ENCODE measurements at places on chromosomes 4 and X.

- no peak for DNase-seq
Measured at GRCh38 chr4:57159866-57160265, 49.7 kb upstream of the IGFBP7 start.

DNA sequence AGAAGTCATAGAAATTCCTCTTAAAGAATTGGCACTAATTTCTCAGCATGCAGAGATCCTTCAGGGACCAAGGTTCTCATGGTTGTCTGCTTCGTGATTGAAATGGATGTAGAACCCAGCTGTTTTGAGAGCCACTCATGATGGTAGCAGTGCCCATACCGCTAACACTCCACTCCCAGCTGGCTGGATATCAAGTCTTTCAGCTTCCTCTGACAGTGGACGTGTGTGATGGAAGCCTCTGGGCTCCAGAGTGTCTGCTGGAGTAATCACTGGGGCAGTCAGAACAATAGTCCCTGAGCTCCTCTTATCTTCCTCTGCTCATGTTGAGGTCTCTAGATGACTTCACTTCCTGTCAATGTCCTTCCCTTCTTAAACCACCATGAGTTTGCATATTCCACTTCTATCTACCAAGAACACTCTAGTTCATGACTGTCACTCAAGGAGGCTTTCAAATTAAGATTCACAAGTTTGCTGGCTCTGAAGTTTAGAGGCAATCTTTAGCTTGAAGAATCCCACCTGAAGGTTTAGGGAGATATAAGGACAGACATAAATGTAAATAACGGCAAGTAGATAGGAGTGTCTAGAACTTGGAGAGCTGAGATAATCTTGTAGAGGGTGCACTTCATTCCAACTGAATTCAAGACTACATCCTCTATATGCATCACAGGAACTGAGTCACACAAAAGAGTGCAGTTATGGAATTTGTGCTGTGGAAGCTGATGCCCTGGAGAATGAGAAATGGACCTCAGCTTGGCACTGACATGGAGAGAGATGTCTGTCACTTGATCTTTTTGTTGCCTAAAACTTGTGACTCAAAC, 64.5 kb upstream of the WDR1 start:
- DNase-seq = no peak

DNA sequence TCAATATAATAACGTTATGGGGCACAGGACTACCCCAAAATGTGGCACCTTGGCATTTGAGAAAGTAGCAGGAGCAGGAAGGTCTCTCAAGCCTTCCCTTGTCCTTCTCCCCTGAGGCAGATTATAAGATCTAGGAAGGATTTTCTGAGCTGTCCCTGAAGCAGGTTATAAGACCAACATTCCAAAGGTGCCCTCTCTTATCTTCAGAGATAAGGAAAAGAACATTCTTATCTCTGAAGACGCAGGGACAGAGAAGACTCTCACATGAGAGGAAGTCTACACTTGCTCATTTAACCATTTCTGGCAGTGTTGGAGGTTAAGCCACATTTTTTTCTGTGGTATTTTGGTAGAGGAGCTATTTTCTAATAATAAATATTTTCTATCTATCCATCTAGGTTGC, 437.9 kb upstream of the MAOA start:
- DNase-seq = no peak

- DNase-seq = peak; percentile 56
Measured at GRCh38 chr4:104491481-104492182, 3.1 kb downstream of the CXXC4 start.

DNA sequence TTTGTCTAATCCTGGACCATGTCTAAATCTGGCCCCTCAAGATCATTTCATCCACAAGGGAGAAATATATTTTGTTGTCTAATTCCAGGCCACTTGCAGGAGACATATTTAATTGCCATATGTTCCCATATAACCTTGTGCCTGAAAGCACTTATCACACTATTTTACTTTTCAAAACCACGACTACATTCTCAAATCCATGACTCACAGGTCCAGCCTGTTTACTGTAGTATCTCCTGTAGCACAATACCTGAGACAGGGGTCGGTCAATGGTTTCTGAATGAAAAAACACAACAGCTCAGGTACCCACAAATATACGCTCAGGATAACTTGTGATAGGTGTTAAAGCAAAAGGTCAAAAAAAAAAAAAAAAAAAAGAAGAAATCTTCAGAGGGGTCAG, 60.9 kb downstream of the SEC24D start:
- no peak for DNase-seq

DNA sequence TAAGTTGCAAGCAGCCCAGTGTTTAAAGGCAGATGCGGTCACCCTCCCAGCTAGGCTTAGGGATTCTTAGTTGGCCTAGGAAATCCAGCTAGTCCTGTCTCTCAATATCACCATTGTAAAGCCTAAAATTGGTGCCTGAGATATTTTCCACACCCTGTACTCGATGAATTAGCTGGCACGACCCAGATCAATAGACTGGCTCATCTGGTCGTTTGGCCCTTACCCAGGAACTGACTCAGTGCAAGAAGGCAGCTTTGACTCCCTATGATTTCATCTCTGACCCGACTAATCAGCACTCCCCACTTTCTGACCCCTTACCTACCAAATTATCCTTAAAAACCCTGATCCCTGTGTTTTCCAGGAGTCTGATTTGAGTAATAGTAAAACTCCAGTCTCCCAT, 384.9 kb upstream of the SLC7A11 start:
- no peak for DNase-seq

DNA sequence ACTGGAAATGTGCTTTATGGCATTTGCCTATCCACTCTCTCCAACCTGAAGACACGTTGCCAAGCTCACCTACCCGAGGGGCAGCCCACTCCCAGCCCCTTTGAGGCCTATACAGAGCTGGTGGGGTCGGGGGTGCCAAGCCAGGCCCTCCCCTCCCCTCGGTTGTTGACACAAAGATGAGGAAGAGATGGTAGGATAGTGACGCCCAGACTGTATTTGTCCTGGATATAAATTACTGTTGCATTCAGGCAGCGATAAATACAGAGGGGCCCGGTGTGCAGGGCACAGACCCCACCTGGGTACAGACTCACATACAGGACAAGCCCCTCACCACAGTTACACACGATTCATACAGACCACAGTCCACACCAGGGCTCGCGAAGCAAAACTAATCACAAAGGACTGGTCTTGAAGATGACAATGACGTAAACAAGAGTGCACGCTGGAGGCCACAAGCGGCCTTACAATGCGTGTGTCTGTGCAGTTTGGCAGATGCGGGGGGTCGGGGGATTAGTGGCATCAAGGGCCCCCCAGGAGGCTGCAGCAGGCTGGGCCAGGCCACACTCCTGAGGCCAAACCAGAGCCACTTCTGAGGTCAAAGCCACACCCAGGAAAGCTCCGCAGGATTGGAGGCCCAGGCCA, 14.6 kb downstream of the DGKQ start:
- DNase-seq = no peak
